ENCODE measurements at places on chromosomes 1 and 21.

DNA sequence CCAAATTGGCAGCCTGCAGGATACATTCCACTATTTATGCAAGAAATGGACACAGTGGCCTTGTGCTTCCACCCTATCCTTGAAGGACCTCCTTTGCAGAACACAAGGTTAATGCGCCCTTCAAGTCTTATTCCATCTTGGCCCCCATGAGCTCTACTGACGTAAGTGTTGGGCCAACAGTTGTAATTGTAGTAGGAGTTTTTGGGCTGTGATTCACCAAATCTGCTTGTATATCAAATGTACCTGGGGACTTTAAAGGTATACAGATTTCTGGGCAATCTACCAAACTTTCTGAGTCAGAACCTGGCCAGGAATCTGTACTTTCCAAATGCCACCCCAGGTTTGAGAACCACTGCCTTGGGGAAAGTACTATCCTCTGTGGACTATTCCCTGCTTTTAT is 100.9 kb upstream of the MARK1 start:
- DNase-seq: no peak

- DNase-seq: no peak
Measured at GRCh38 chr1:95888941-95889390, 655.0 kb downstream of the RWDD3 start.

DNA sequence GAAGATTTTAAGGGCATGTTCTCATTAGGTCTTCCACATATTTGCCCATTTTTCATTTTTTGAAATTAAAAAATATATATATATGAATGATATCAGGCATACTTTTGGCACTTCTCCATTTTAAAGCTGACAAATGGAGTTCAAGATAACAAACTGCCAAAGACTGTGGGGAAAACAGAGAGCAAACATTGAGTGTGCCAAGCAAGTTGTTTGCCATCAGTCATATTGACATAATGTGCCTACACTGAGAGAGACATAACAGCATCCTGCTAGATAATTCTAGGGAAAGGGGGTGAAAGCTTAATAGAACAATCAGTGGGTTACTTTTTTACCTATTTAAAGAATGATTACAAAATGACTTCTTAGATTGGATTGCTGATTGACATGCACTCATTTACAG is 529.4 kb upstream of the CXADR start:
- no peak for DNase-seq

- DNase-seq: peak; percentile 52
Measured at GRCh38 chr1:109640285-109640865, 15.5 kb upstream of the GSTM4 start.

- DNase-seq: no peak
Measured at GRCh38 chr1:239843541-239843940, 248.1 kb upstream of the FMN2 start.

DNA sequence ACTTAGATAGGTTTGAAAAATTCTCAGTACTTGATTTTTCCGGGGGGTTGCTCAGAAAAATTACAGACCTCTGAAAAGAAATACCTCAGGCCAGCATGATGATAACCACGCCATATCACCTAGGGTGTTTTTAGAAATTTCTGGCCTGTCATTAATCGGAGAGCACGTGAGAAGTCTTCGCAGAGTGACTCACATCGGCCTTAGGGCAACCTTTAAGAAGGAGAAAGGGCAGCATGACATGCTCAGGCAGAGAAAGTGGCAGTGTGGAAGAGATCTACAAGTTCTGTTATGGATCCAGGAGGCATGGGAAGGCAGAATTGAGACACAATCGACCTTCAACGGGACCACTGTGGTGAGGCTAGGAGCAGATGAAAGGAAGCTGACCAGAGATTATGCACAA is 506.3 kb downstream of the LMO4 start:
- no peak for DNase-seq

Data from upper lobe of left lung (tissue), 6 donors.